ENCODE measurements at places on chromosomes 16 and 17.

DNA sequence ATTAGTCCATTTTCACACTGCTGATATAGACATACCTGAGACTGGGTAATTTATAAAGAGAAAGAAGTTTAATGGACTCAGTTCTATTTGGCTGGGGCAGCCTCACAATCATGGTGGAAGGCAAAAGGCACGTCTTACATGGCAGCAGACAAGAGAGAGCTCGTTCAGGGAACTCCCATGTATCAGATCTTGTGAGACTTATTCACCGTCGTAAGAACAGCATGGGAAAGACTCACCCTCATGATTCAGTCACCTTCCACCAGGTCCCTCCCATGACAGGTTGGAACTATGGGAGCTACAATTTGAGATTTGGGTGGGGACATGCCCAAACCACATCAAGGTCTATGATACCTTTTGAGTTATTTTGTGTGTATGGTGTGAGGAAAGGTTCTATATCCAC lies 66.9 kb downstream of the METRNL start:
- no peak for DNase-seq

DNA sequence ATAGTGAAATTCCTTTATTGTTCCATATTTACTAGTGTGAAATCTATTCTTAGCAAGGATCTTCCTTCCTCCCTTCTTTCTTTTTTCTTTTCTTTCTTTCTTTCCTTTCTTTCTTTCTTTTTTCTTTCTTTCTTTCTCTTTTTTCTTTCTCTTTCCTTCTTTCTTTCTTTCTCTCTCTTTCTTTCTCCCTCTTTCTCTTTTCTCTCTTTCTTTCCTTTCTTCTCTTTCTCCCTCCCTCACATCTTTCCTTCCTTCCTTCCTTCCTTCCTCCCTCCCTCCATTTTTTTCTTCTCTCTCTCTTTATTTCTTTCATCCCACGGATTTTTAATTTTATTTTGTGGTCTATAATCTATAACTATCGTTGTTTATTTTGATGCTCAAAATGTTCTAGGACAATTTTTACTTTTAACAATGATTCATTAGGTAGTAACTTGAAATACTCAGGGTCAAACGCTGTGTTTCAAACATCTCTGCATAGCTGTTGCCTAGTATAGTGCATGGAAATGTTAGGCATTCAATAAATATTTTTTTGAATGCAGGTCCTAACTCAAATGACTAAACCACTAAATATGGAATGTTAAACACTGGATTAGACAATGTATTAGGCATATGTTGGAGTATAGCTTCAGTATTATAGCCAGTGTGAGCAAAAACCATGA lies 178.3 kb downstream of the MAP2K6 start:
- DNase-seq, result no peak

- DNase-seq, result no peak
These were observed 3.7 kb downstream of the VAMP2 start for GRCh38 chr17:8159032-8159400.

- no peak for DNase-seq
These were observed 39.9 kb upstream of the INTS2 start for GRCh38 chr17:61967729-61968128.

- DNase-seq, result no peak
These were observed 17.4 kb downstream of the MFSD11 start for GRCh38 chr17:76755285-76755684.

GRCh38 chr17:17300624-17301568 lies 2.3 kb upstream of the NT5M start:
- DNase-seq, result peak; percentile 53

DNA sequence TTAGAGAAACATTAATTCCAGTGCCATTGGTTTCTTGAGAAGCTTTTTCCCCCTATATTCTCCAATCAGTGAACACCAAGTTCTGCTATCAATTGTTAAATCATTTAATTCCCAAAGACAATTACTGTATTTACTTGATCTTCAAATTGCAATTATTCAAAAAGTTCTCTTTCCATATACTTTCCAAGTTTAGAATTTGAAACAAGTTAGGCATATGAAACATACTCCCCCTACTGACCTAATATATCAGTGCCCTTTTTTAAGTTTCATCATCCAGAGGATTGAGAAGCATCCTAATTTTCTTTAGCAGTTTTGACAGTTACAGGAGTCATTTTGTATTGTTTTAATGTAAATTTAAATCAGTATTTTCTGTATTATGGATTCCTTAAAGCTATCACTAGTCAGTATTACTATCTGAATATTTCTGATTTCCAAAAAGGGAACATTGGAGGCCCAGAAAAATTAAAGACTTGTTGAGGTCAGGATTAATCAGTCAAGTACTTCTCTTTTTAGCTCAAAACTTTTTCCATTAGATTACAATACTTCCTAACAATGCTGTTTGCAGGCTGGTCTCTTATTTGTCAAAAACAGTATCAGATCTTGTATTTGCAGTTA lies 16.3 kb downstream of the MEIOC start:
- DNase-seq, result no peak

DNA sequence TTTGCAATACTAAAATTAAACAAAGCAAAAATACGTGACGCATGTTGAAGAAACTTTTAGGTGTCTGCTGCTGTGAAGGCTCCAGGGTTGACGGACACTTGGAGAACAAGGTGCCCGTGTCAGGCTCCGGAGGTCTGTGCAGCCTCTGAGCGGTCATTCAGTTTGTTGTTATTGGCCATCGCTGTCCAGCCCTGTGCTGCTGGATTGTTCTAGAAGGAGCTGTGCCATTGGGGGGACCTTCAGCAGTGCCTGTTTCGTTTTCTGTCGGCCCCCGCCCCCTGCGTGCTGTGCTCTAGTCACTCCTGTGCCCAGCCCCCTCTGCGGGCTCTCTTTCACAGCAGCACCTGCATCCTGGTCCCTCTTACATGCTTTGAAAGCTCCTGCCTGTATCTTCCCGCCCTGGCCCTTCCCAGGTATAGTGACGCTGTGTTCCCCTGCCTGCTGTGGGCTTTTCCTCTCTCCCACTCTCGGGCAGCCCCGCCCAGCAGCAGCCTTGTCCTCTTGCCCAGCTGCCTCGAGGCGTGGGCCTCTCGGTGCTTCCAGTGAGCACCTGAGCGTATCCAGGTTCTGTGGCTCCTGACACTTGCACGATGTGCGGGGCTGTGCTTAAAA lies 50.7 kb downstream of the RNF213 start:
- DNase-seq, result no peak

DNA sequence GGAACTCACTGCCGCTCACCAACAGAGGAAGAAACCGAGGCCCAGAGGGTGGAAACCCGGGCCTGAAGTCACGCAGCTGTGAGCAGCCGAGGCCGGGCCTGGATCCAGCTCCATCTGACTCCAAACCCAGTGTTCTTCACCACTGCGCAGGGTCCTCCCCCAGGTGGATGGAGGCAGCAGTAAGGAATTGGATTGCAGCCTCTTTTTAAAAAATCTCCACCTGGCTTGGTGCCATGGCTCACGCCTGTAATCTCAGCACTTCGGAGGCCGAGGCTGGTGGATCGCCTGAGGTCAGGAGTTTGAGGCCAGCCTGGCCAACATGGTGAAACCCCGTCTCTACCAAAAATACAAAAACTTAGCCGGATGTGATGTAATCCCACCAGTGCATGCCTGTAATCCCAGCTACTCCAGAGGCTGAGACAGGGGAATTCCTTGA lies 177.2 kb downstream of the FOXL1 start:
- no peak for DNase-seq

GRCh38 chr17:42107597-42108576 lies 4.6 kb downstream of the DHX58 start:
- DNase-seq, result peak; percentile 87

DNA sequence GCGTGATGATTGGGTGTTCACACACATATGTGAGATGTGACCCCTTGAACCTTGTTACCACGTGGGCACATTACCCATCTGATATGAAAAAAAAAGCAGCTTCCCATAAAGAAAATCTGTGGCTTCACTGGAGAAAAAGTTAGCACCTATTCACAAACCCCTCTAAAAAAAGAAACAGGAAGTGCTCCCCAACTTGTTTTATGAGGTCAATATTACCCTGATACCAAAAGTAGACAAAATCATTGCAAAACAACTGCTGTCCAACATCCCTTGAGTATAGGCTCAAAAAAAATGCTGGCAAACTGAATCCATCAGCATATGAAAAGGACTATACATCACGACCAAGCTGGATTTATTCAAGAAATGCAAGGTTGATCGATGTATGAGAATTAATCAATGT lies 99.7 kb upstream of the RBL2 start:
- no peak for DNase-seq

- no peak for DNase-seq
These were observed 16.5 kb downstream of the ANKRD11 start for GRCh38 chr16:89473791-89474414.

DNA sequence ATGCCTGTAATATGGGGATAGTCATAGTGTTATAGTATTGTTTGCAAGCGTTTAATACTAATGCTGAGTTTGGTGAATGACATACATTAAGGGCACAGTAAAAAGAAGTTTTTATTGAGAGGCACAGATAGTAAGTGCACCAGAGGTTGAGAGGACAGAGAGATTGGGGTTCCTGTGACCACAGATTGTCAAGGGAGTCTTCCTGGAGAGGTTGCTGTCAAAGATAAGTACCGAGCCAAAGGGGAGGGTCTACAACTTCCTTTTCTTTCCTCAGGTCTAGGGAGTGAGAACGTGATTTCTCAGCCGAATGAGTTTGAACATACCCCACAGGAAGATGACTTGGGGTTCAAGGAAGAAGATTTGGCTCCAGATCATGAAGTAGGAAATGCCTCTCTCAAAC lies 1.8 kb downstream of the ZNF48 start:
- no peak for DNase-seq

DNA sequence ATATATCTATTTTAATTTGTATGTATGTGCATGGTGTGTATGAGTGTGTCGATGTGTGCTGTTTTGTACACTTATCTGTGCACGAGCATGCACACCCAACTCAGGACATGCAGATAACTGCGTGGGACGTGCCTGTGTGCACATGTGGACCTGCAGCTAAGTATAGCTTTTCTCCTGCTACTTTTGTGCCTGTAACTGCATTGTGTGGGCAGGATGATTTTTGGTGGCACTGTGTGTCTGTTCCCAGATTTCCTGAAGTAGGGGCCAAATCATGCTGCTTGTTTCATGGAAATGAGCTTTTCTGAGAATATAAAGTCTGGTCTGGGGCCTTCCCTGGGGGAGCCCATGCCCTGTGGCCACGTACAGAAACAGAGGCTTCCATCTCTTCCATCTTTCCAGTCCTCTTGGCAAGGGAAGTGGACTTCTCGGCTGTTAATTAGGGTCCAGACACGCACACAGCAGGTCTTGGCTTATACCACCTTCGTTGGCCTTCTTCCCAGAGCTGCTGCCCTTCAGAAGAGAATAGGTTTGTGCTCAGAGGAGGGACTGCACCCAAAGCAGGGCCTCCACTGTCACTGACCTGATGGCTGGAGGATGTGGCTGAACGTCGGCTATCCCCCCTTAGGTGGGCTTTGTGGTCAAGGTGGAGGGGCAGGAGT lies 30.2 kb downstream of the SPNS3 start:
- no peak for DNase-seq

DNA sequence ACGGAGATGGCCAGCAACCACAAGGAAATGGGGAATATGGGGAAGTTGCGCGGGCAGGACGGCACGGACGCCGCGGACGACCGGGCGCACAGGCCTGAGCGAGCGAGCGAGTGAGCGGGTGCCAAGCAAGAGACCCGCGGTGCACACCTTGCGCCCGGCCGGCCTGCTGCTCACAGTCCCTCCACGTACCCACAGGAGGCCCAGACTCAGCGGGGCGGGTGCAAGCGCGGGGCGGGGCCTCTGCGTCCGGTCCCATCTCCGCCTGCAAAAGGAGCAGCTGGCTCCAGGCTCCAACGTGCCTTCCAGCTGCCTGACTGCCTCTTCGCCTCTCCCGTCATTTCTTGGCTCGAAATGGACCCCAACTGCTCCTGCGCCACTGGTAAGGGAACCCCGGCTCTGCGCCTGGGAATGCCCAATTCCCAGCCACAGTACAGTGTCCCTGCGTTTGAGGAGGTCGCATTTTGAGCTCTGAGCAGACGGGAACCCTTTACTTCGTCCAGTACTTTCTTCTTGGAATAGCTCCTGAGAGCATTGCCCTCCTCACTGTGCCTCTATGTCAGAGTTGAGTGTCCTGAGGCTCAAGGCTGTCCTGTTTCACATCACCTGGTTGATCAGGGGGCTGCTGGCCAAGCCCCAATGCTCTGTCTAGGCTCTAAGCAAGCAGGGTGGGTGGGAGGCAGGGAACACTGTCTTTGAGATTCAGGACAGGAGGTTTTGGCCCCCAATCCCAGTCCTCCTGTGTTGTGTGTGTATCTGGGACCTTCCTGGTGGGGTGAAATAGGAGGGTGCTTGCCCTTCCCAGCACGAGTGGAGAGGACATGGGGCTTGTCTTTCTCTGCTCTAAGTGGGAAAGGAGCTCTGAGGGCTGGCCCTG lies 8.1 kb upstream of the MT1E start:
- DNase-seq, result peak; percentile 53

- DNase-seq, result no peak
These were observed 65.8 kb downstream of the SALL1 start for GRCh38 chr16:51085271-51085670.

DNA sequence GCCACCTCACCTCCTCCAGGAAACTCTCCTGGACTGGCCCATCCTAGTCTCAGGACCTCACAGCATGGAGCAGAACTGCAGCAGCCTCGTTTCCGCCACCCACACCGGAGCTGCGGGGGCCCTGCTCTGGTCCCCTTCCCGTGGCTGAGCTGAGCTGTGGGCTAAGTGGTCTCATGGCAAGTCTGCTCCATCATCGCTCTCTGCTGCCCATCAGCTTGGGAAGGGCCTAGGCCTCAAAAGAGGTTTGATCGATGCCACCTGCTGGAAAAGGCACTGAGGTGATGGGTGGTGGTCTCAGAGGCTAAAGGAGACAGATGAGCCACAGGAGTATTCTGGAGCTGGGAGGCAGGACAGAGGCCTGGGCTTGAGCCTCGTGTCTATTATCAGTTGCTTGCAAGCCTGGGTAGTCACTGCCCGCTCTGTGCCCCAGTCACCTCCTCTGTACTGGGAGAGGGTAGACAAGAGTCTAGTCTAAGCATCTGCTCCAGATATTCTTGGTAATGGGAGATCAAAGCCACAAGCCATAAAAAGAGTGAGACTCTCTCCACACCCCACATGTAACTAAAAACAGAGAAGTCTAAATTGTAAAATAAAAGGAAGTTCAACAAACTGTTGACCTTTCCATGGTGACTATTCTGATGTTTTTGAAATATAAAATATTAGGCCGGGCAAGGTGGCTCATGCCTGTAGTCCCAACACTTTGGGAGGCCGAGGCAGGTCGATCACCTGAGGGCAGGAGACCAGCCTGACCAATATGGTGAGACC lies 1.6 kb downstream of the ITGAE start:
- no peak for DNase-seq

- DNase-seq, result no peak
These were observed 14.1 kb upstream of the LCMT1 start for GRCh38 chr16:25097276-25097975.
